Inflammatory macrophage (primary cell): ENCODE measurements at places on chromosomes 5 and 9.

- no peak for DNase-seq
Observed at GRCh38 chr5:63439537-63439936, 522.7 kb downstream of the HTR1A start.

DNA sequence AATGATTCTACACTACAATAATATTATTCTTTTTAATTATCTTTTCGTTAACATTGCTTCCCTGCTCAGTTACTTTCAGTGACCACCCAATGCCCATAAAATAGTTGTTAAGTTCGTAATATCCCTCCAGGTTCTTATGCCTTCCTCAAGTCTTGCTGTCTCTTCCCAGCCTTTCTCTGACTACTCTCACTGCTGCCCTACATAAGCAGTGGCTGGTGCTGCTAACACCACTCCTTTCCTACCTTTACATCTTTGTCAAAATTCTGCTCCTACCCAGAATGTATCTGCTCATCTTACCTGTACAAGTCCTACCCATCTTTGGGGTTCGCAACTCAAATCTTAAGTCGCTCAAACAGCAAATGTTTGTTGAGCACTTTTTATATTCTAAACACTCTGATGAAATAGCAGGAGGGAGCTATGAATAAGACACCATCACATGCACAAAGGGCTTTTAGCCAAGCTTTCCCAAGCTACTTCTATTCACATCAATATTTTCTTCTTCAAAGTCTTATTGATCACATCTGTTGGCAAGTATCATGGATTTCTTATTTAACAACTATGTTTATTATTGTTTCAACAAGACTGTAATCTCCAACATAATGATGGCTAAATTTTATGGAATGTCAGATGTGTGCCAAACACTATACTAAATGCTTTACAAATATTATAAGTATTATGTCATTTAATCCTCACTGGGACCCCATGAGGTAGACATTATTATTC lies 29.5 kb downstream of the SLC25A46 start:
- DNase-seq, result no peak

DNA sequence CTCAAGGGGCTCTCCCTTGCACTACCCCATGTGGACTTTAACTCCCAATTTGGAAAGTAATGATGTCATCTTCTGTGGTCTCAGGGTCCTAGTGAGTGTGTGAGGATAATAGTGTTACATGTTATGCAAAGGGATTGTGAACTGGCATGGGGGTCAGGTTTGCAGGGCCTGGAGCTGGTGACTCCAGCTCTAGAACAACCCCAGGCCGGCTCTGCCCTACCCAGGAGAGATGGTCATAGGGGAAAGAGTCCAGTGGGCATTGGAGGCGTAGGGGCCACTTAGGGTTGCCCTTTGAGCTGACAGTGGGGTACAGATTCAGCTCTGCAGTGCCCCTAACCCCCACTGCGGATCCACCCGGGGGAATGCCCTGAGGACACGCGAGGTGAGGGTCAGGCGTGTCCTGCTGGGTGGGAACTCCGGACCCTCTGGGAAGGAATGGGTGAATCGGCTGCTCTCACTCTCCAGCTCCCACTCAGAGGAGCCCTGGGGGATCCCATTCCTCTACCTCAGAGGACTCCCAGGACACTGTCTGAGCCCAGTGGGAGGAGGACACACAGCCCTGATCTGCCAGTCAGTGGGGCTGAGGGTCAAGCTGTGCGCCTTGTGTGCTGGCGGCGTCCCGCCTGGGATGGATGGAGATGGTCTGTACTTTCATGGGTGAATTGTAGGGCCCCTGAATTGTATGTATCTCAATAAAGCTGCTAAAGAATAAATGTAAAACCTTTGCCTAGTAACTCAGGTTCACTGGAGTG lies 2.5 kb upstream of the NKD2 start:
- DNase-seq, result no peak

DNA sequence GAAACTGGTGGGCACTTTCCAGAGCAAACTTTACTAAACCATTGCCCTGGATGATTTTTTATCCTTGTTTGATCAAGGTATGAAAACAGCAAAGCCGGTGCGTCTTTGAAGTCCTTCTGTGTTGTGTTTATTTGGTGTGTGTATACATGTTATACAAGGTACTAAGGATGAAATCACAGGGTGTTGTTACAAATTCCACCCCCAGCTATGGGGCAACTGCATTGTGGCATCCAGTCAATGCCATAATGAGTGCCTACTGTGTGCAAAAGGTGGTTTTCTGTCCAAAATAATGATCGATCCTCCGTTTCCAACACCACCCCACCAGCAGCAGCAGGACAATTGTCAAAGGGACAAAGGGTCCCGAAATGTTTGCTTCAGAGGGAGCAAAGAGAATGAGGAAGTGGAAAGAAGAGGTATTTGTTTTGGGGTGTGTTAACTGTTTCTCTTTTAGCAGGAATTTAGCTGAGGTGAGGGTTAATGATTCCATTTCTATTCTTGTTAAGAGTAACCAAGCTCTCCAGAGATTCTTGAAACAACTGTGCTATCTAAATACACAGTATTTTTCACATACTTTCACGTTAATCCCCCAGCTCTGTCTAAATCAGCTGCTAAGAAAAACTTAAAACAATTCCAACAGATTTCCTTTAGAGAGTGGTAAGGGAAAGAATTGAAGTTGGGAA lies 568.7 kb upstream of the KLF4 start:
- DNase-seq, result no peak

DNA sequence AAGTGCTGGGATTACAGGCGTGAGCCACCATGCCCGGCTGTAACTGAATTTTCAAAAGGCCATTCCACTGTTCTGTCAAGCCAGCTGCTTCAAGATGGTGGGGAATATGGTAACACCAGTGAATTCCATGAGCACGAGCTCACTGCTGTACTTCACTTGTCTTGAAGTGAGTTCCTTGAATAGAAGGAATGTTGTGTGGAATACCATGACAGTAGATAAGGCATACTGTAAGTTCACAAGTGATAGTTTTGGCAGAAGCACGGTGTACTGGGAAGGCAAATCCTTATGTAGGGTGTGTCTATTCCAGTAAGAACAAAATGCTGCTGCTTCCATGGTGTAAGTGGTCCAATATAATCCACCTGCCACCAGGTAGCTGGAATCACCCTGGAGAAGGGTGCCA lies 6.6 kb upstream of the PRXL2C start:
- no peak for DNase-seq

GRCh38 chr5:73437777-73438644 lies 10.6 kb downstream of the FOXD1 start:
- no peak for DNase-seq

- no peak for DNase-seq
Observed at GRCh38 chr5:15703901-15704300, 203.9 kb downstream of the FBXL7 start.

DNA sequence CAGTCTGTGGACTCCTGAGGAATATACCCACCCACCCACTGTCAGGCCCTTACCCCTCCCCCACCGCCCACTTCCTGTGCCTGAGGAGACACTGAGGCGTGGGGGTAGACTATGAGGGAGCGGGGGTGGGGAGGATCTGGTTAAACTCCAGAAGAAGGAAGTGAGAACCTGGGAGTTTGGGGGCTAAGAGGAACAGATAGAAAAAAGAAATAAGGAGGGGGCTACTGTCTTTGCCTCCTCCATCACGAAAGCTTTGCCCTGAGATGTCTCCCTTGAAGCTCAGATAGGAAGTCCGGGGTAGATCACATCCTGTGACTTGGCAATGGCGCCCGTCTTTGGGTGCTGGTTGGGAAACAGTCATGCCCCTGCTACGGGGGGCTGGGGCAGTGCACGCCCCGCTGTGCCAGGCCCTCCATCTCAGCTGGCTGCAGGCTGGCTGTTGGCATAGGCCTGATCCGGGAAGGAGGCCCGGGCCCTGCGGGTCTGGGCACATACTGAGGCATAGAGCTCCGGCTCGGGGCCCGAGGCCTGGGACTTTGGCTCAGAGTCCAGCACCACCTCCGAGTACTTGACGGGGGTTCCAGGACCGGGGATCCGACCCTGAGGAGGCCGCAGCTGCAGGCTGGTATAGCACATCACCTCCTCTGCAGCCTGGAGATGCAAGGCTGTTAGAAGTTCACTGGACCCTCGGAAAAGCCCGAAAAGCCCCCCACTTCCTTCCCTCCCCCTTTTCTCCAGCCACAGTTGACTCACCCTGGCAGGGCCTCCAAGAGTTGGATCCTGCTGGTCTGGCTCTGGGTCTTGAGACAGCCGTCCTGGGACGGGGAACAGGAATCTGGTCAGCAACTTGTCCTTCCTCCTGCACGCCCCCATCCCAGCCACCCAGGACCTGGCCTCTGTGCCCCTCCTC lies 1.0 kb downstream of the SIT1 start:
- DNase-seq, result peak; percentile 79

- no peak for DNase-seq
Observed at GRCh38 chr9:38311382-38312270, 80.9 kb upstream of the ALDH1B1 start.

DNA sequence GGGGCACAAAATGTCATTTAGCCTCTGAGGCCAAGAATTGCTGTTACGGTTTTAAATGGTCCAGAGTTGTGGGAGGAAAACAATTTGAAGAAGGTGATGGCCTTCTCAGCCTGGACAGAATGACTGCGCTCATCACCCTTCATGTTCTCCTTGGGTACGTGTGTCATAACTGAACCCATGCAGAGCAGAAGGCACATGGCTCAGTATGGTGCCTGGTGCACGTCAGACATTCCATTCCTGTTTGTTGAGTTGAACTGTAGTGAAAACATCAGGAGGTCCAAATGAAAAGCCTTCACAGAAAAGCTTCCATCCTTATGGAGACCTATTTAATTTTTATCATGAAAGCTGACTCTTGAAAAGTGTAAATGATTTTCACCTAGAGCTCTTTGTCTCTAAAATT lies 133.2 kb downstream of the CFAP90 start:
- DNase-seq, result no peak

DNA sequence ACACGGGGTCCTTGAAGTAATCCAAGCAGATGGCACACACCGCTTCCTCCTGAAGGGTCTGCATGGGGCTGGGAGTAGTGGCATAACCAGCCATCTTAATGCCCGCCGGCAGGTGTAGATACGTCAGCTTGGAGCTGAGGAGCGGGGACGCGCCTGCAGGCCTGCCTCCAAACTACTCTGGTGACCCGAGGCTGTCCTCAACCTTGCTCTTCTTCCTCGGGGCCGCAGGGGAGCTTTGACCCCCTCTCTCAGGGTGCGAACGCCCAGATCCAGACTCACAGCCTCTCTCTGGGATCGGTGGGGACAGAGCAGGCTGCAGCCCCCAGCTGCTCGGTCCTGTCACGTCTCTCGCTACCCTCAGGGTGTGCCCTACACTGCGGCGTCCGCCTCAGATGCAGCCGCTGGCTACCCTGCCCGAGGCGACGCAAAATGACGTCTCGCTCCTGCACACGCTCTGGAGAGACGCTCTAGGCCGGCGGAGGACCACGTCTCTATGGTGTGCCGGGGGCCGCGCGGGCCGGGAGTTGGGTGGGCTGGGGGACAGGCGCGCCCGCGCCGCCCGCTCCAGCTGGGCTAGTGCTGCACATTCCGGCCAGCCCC lies at the start of gene TRIM52:
Gene TRIM52 (minus strand): TSS at position 424 of the 600 bp plus-strand sequence. CDS start 330 bp downstream, at position 94.
- DNase-seq, result peak; percentile 92

GRCh38 chr5:168341178-168341577 lies 49.7 kb downstream of the WWC1 start:
- no peak for DNase-seq
